ENCODE measurements at places on chromosomes 1 and 21. TPM values are rescaled to one million over a fixed set of nuclear protein-coding genes. Genes with fewer than 3 reads are reported as not detected.

The PRRX1 gene
- 11.0 TPM for polyA plus RNA-seq

The BSND gene
- polyA plus RNA-seq, result 0.21 TPM

The FTCD gene
- polyA plus RNA-seq, result 60.9 TPM

The OR2L3 gene
- polyA plus RNA-seq, result not detected

The KCNA2 gene
- polyA plus RNA-seq, result not detected

The NFYC gene
- 54.8 TPM for polyA plus RNA-seq

The SYCP1 gene
- not detected for polyA plus RNA-seq

The GNG4 gene
- polyA plus RNA-seq, result 11.8 TPM

The MROH7 gene
- polyA plus RNA-seq, result 0.95 TPM

The AMY2A gene
- polyA plus RNA-seq, result not detected

The NLRP3 gene
- polyA plus RNA-seq, result not detected

All from hepatocyte (in vitro differentiated cells).